T-helper 2 cell (primary cell): ENCODE measurements at places on chromosomes 4 and X.

DNA sequence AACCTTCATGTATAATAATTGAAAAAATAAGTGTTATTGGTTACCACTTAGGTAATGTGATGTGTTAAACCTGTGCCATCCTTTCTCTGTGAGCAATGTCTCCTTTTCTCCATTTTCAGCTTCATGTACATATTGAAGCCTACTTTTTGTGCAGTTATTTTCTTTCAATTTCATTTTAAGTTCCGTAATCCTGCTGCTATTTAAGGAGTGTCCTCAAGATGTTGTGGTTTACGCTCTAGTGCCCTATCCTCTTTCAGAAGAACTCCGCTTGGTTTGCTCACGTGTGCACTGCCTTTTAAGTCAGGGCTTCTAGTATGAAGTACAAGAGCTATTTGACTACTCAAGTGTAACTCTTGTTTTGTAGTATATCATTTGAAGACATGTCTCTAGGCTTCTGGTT lies 2253.2 kb upstream of the TENM3 start:
- DNase-seq: no peak

DNA sequence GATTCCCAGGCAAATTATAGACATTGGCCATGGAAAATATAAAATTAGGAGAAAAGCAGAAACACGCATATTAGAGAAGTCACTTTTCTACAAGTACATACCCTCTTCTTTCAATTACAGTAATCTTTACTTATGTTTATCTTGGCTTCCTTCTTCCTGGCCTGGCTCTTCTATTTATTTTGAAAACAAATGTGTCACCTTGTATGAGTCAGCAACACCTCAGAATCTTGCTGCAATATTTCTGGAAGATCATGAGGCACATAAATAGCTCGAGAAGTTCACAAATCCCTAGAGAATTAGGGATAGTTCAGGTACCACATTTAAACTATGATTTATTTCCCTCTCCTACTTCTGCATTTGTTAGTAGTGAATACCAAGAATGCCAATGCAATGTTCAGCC lies 124.6 kb downstream of the ANOS1 start:
- DNase-seq: no peak

DNA sequence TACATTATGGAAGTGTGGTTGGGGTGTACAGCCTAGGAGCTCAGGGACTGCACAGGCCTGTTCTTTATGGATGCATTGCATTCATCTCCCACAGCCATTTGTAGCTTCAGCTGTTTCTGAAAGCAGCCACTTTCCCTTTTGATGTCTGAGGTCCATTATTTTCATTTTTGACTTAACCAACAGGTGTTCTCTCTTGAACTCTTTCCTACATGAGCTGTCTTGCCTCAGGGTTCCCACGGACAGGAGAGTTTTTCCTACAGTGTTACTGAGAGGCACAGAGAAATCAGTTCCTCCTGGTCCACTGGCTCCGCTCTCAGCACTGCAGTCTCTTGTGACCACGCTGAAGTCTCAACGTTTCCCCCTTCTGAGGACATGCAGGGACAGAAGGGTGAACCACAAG lies 87.2 kb downstream of the RASL11B start:
- DNase-seq: no peak

- no peak for DNase-seq
Measured at GRCh38 chr4:157043131-157043530, 32.8 kb upstream of the GLRB start.

GRCh38 chrX:132810488-132810887 lies 147.9 kb downstream of the HS6ST2 start:
- DNase-seq: no peak
